Renal pelvis (tissue), 12 donors: ENCODE measurements at places on chromosomes 6 and 20. TPM values are rescaled to one million over a fixed set of nuclear protein-coding genes. Genes with fewer than 3 reads are reported as not detected.

DNA sequence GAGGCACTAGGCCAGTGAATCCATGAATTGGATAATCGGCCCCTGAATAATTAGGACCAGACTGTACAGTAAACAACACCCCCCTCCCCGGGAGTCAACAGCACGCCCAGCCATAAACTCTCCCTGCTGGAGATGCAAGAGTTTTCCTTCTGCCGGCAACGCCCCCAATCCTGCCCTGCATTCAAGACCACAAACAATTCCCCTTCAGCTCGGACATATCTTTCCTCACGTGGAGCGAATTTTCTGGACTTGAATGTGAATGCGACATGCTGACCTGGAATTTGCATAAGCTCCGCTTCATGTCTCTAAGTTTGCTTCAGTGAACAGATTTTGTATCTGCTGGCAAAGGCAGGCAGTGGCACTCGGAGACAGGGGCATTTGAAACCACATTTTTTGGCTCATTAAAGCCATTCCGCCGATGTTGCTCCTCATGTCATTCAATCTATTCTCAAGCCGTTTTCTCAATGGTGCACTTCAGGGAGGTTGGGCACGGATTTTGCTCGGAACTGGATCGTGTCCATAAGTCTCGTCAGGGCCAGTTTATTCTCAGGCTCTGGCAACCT, 38.0 kb upstream of the GMPR start:
- DNase-seq: peak; percentile 35

DNA sequence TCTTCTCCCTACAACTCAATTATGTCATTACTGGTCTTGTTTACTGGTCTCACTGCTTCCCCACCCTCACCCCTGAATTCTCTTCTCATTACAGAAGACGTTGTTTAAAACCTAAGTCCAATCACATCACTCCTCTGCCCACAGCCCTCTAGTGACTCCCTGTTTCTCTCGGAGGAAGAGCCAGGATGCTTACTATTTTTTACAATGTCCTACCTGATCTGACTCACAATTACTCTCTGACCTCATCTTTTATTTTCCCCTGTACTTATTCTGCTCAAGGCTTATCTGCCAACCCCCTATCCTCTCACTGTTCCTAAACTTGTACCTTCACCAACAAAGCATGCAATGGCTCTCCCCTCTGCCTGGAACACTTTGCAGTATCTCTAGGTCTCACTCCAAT, 400.4 kb upstream of the PTCHD4 start:
- DNase-seq: no peak

DNA sequence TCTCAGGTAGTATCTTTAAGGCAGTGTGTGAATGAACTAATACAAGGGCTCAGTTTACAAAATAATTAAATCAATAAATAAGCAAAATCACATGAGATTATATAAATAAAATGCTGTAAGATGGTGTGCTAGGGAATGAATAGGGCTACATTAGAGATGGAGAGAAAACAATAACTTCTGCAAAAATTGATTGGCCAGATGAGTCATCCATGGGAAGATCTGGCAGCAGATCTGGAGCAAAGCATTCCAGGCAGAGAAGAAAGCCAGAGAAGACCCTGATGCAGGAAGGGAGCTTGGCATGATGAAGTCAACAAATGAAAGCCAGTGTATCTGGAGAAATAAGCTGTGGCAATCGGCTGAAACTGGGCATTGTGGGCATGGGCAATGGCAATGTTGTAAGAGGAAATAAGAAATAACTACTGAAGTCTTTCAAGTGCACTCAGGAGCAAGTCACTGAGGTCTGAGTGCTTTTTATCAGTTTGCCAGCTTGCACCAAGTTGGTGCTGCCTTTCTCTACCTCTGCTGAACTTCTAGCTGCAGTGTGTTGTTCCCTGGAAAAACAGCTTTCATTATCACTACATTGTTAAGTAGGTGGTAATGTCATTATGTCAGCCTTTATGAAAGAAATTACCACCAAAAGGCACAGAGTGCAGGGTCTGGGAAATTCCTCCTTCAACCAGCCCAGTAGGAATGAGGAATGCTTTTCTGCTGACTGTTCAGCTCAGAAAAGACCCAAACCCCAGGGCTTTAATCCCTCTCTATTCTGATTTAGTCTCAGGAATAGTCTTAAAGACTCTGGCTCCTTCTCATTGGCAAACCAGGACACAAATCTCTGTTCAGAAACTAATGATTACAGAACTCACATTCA, 231.6 kb downstream of the HTR1B start:
- DNase-seq: no peak

DNA sequence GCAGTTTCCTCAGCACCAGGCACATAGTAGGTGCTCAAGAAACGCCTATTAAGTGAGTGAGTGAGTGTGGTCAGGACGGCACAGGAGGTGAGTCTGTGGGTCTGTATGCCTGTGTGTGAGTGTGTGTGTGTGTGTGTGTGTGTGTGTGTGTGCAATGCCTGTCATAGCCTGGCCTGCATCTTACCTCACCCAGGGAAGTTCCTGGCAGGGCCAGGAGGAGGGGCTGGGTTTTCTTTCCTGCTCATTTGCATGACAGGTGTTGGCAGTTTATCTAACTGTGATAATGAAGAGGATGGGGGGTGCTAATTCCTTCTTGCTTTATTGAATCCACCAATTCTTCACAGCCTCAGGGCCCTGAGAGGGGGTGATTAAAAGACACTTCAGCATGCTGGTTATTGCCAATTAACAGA, 146.7 kb upstream of the MLN start:
- DNase-seq: no peak

GRCh38 chr6:169850154-169850553, 98.7 kb downstream of the ERMARD start:
- DNase-seq: no peak

- no peak for DNase-seq
These were observed 248.8 kb downstream of the ERMARD start for GRCh38 chr6:170000071-170000843.

DNA sequence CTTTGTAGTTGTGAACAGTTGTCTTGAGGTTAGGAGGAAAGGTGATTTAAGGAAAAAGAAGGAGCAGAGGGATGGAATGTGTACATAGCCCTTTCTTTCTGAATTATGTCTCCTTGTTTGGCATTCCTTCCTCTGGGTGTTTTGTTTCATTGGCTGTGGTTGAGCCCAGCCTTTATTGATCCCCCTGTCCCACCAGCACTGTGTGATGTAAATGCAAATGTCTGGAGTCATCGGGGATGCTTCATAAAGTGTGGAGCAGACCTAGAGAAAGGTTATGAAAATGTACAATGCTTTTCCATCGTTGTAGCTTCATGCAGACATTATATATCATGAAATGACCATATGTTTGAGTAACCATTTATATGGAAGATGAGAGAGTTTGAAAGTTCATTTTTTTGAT, 164.5 kb downstream of the PLCB1 start:
- no peak for DNase-seq

- DNase-seq: no peak
These were observed 758.1 kb upstream of the EPHA7 start for GRCh38 chr6:94177429-94177828.

DNA sequence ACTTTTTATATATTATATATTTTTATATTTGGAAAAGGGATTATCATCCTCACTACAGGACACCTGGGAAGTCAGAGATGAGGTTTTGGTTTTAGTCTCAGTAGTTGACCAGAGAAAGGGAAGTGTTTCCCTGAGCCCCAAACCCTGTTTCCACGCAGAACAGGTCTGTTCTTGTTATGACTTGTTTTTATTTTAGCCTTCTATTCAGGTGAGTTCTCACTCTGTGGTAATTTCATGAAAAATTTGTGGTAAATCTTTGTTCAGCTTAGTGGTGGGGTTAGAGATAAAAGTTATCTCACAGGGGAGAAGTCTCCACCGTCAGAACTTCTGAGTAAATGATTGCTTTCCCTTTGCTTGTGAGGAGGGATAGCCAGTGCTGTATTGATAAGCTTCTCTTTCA, 224.9 kb downstream of the FARS2 start:
- no peak for DNase-seq

- DNase-seq: no peak
These were observed 28.5 kb downstream of the GMDS start for GRCh38 chr6:2216794-2217383.

DNA sequence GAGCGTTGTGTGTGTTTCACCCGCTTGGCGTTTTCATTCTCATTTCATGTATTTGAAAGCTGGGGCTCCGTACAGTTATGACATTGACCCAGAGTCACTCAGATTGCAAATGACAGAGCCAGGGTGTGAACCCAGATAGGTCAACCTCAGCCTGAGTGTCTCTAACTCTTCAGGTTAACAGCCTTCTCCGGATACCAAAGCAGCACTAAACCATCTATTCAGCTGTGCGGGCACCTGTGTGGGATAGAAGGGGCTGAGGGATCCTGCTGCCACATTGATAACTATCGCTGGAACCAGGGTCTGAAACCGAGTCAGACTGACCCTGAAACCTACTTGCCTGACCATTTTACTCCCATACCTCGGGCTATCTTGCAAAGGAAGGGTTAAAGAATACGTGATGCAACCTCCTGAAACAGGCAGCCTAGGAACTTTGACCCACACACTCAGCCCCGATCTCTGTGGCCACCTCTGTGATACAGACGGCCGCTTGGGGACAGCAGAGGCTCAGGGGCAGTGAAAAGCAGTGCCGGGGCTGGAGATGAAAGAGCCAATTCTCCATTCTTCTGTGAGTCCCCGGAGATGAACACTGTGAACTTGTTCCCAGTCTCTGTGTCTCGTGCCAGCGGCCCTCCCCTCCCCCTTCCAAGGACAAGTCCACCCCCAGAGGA, 233.5 kb upstream of the QKI start:
- DNase-seq: no peak

DNA sequence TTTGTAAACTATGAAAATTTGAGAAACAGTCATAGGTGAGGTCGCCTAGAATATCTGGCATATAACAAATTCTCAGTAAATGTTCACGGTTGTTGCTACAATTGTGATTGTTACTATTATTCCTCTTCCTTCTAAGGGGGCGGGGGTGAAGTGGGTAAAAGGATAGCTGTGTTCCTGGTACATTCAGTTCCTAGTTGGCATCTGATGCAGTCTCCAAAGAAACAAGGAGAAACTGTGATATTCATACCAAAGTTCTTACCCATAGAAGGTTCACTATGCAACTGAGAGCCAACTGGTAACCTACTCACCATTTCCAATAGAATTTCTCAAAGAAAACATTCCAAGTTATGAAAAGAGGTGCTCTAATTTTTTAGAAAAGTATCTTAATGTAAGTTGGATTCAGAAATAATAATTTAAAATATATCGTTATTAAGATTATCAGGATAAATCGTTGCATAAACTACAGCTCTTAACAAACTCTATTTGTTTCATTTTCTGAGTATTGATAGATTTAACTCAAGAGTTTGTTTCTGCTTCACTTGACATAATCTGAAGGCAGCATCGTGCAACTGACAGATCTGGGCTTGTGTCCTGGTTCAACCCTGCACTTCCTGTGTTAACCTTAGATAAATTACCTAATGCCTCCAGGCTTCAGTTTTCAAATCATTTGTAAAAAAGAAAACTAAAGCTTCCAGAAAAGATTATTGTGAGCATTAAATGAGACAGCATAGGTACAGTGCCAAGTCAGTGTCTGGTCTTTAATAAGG, 13.3 kb upstream of the MAP7 start:
- DNase-seq: no peak

DNA sequence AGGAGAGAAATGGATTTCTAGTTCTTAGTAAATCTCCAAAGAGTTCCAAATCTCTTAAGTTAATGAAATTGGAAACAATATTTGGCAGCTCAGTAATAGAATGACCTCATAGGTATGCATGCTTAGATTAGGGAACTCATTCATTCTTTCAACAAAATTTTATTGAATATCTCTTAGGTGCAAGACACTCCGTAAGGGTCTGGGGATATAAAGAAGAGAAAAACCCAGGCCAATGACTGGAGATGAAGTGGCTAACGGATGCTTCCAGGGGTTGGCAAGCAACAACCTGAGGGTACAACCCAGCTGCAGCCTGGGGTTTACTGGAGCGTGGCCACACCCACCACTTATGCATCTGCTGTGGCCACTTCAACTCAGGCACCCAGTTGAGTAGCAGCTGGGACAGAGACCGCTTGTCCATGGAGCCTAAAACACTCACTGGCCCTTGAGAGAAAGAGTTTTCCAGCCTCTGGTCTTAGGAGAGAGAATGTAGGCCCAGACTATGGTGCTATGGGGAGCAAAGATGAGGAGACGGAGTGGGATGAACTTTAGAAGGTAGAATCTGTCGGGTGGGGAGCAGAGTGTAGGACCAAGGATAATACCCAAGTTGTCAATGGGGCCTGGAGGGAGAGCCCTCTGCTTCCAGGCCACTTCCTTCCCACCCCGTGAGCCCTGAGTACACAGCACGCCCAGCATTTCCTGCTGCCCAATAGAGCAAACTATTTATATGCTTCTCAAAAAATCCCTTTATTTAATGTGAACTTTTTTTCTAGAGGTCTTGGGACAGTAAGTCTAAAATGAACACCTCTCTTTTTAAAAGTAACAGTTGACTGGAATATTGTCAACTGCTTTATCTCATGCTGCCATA, 46.8 kb upstream of the PXDC1 start:
- no peak for DNase-seq

DNA sequence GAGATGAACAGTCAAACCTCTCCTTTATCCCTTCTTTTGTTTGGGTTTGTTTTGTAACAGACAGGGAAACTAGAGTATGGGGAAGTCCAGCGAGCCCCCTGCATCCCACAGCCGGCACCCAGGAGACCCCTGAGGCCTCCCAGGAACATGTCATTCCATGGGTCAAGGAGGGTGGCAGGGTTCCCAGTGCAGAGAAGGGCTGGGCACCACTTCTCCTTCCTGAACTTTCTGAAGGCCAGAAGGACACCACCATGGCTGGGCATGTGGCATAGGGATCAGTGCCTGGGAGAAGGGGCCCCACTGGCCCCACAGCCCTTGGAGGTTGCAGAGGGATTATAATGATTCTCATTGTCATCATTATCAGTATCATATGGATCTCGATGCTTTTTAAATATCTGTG, 13.9 kb upstream of the CST7 start:
- DNase-seq: no peak

DNA sequence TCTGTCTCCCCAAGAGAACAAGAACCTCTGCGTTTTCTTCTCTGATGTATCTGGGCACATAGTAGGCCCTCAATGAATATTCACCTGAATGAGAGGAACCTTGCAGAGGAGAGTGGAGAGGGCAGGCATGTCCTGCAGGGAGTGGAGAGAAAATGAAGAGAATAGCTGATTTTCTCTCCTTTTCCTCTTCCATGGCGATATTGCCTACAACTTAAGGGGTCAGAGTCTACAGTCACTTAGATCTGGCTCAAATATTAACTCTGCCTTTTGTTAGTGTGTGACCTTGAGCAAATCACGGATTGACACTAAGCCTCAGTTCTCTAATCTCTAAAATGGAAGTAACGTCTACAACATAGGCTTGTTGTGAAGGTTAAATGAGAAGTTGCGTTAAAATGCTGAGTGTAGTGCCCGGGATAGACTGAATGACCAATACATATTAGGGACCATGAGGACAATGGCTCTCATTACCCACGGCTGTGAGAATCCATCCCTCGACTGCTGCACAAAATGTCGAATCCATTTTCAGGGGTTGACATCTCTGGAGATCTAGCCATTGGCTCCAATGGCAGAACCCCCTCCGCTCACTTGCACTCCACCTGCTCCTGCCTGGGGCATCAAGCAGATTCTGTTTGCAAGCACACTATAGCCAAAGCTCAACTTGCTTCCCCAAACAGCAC, 14.8 kb downstream of the CD83 start:
- DNase-seq: no peak

GRCh38 chr20:52251136-52251700, 59.6 kb upstream of the ZFP64 start:
- DNase-seq: no peak

The SLC25A27 gene
- 75.2 TPM for polyA plus RNA-seq

The SLC24A3 gene
- 4.5 TPM for polyA plus RNA-seq

The GTSF1L gene
- not detected for polyA plus RNA-seq

The MOXD1 gene
- polyA plus RNA-seq: 182 TPM

The HLA-DQA1 gene
- 2.5 TPM for polyA plus RNA-seq

The STX11 gene
- polyA plus RNA-seq: 0.62 TPM

The TPBG gene
- 17.2 TPM for polyA plus RNA-seq

The TSPO2 gene
- 1.2 TPM for polyA plus RNA-seq

The AKAP7 gene
- 13.7 TPM for polyA plus RNA-seq

The PRSS35 gene
- 28.7 TPM for polyA plus RNA-seq
